Fibroblast of lung (primary cell): ENCODE measurements at places on chromosomes 4 and X. TPM values are rescaled to one million over a fixed set of nuclear protein-coding genes. Genes with fewer than 3 reads are reported as not detected.

DNA sequence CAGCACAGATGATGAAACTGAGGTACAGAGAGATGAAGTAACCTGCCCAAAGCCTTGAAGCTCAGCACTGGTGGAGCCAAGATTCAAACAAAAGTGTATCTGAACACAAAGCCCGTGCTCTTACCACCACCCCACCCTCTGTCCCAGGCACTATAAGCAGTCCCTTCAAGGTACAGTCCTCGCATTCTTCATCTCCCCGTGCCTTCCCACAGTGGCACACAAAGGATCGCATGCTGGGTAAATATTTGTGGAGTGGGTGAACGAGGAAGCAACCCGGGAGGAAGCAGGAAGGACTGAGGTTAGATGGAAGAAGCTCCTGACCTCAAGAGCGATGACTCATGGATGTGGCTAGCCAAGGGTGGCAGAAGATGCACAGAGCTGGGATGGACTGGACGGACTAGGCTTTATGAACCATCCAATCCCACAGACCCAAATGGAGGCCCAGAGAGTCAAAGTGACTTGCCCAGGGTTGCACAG, 18.4 kb downstream of the IQSEC2 start:
- H3K36me3 ChIP-seq = no peaks in the 10 kb centered on the region
- DNase-seq = peak; percentile 66
- H3K4me3 ChIP-seq = no peak overlapping the region

DNA sequence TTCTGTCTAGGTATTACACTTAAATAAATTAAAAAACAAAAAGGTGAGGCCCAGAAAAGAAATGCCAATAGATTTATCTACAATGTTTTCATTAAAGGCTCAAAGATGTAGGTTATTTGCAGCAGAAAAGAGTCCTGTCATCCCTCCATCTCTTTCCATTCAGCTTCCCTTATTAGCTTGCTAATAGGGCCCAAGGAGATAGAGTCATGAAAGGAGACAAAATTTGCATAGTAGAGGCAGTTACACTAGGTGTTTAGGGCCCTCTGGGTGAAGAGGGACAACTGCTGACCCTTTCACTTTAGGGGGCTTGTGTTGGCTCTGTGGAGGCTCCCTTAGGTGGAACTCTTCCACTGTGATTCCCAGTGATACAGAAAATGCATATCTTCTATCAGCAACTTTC, 58.4 kb upstream of the TACR3 start:
- no peaks in the 10 kb centered on the region for H3K4me1 ChIP-seq
- H3K36me3 ChIP-seq = no peaks in the 10 kb centered on the region
- no peak for DNase-seq
- H3K27ac ChIP-seq = no peak overlapping the region

Gene LRP2BP
- 0.51 and 0.66 TPM in 2 replicates for total RNA-seq

DNA sequence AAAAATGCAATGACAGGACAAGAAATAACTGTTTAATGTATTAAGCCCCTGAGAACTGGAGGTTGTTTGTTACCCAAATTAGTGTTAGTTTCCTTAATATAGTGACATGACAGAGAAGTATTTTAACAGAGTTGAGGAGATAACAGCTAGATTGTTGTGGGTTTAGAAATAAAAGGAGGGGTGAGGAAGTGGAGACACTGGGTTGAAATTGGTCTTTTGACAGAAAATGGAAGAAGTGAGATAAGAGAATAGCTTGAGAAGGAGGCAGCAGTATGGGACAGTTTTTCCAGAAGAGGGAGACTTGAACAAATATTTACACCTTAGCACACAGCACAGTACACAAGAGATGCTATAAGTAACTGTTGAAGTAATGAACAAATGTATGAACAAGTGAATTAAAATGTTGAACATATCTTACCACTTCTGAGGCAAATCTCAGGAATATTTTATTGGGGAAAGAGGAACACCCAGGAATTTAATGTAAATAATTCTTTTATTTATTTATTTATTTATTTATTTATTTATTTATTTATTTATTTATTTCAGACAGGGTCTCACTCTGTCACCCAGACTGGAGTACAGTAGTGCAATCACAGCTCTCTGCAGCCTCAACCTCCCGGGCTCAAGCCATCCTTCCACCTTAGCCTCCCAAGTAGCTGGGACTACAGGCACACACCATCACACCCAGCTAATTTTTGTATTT, 58.0 kb upstream of the EGFL6 start:
- no peaks in the 10 kb centered on the region for H3K27me3 ChIP-seq
- H3K36me3 ChIP-seq = no peaks in the 10 kb centered on the region
- no peaks in the 10 kb centered on the region for H3K4me1 ChIP-seq
- no peak overlapping the region for H3K27ac ChIP-seq
- DNase-seq = no peak

DNA sequence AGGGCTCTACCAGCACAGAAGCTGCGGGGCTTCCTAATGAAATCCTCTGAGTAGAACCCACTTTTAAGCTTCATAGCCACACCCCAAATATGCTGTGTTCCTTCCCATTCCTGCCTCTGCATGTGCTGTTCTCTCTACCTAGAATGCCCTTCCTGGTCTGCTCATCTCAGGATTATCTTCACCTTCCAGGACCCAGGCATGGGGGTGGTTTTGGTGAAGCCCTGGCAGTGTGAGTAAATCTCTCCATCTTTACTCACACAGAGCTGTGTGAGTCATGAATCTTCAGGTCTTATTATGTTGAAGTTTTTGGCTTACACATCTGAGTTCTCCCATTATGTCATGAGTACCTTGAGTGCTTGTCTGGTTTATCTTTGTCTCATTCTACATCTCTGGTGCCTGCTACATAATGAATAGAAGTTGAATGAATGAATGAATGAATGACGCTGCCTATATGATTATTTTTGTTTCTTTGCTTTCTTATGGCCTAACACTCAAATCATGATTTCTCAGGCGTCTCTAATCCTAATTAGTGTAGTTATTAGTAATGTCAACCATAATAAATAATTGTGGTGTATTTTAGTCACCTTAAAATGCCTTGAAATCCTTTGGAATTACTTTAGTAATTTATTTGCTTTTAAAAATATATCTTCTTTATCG, 41.9 kb downstream of the HADH start:
- no peak for DNase-seq
- no peak overlapping the region for H3K27ac ChIP-seq
- H3K4me3 ChIP-seq = no peak overlapping the region
- peaks cover 2% of the 10 kb centered on the region for H3K36me3 ChIP-seq
- H3K27me3 ChIP-seq = no peaks in the 10 kb centered on the region
- peaks cover 2% of the 10 kb centered on the region for H3K4me1 ChIP-seq

Gene GPR143
- total RNA-seq = under 0.01 TPM in 1 of 2 replicates, not detected in the other

Gene MAGEA8
- not detected in 2 replicates for total RNA-seq

DNA sequence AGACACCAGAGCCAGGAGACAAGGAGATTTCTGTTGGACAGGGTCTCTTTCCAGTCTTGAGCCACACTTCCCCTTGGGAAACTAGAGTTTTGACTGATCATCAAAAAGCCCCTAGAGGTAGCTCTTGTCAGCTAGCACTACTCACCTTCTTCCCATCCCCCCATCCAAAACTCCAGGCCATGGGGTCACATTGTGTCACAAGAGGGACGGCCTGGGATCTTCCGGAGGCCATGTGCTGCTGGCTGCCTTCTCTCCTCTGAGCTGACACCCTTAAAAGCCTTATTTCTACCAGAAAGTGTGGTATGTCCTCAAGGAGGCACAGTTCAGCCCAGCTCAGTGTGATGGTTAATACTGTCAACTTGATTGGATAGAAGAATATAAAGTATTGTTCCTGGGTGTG, 7.8 kb downstream of the PNMA3 start:
- no peaks in the 10 kb centered on the region for H3K36me3 ChIP-seq
- H3K27me3 ChIP-seq = no peaks in the 10 kb centered on the region
- H3K27ac ChIP-seq = no peak overlapping the region
- no peaks in the 10 kb centered on the region for H3K4me1 ChIP-seq
- no peak for DNase-seq

GRCh38 chrX:130995439-130995838, 62.7 kb upstream of the ARHGAP36 start:
- no peaks in the 10 kb centered on the region for H3K36me3 ChIP-seq
- no peak for DNase-seq
- no peak overlapping the region for H3K27ac ChIP-seq
- H3K4me1 ChIP-seq = no peaks in the 10 kb centered on the region
- H3K27me3 ChIP-seq = no peaks in the 10 kb centered on the region
- H3K4me3 ChIP-seq = no peak overlapping the region

- DNase-seq = no peak
- no peaks in the 10 kb centered on the region for H3K4me1 ChIP-seq
- no peak overlapping the region for H3K27ac ChIP-seq
- no peaks in the 10 kb centered on the region for H3K27me3 ChIP-seq
- H3K36me3 ChIP-seq = no peaks in the 10 kb centered on the region
Measured at GRCh38 chr4:70930530-70931256, 28.5 kb downstream of the MOB1B start.

DNA sequence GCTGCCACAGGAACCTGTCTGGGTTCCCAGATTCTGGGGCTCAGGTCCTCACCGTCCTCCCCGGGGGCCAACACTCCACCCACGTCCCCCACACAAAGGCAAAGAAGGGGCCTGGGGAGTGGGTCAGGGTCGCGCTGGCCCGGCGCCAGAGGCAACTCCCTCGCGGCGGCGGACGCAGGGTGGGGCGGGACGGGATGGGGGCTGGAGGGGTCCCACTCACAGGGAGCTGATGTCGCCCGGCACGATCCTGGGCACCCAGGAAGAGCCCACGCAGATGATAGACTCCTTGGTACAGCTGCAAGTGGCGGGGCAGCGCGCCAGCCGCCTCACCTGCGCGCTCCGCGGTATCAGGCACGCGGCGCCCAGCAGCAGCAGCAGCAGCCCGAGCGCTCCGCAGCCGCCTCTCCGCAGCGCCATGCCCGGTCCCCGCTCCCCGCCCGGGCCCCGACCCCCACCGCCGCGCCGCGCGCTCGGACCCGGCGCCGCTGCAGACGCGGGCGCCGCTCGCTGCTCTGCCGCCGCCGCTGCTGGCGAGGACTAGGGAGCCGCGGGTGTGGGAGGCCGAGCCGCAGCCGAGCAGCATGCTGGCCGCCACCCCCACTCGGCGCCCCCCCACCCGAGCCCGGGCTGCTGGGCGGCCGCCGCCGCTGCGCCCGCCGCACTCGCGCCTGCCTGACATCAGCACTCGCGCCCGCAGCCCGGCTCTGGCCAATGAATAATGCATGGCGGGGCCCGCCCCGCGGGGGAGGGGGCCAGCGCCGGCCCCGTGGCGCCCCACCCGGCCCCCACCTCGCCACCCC, at the start of gene LGI2:
Gene LGI2 (minus strand): TSS at position 670 of the 800 bp plus-strand sequence. CDS start 253 bp downstream, at position 417.
- no peaks in the 10 kb centered on the region for H3K4me1 ChIP-seq
- H3K27ac ChIP-seq = no peak within 1 kb of the TSS
- H3K27me3 ChIP-seq = peaks cover 34% of the 10 kb centered on the region
- peak; percentile 37 for DNase-seq
- no peaks in the 10 kb centered on the region for H3K36me3 ChIP-seq
- H3K4me3 ChIP-seq = no peak within 1 kb of the TSS

- DNase-seq = no peak
- H3K27ac ChIP-seq = no peak overlapping the region
Measured at GRCh38 chr4:181265370-181265769, 977.8 kb upstream of the TENM3 start.

GRCh38 chr4:145679520-145679919, 426 bp upstream of the C4orf51 start:
- DNase-seq = peak; percentile 86
- no peaks in the 10 kb centered on the region for H3K36me3 ChIP-seq
- H3K4me3 ChIP-seq = no peak overlapping the region
- H3K27me3 ChIP-seq = no peaks in the 10 kb centered on the region

DNA sequence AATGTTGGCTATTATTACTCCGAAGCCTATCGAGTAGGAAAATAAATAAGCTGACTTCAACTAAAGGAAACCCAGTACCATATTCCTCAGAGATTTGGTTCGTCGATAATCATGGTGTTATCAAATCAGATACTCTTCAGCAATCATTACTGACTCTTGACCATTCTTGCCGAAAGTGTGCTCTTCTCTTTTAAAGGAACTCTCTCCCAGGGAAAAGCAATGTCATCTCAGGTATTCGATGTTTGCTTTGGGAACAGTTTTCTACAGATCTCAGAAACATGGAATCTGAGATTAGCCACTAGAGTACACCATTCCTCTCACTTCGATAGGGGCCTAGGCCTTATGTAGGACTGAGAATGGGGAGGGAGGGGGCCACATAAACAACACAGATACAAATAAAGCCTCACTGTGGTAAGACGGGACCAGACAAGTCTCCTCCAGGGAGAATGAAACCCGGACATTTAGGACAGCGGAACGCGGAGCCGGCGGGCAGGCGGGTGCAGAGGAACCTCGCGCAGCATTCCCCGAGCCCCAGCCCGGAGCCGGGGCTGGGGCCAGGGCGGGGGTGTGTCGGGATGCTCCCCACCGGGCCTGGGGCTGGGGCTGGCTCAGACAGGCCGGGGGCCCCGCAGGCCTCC, 581 bp downstream of the DNAJB14 start:
- H3K27ac ChIP-seq = peak overlapping the region; percentile 79
- H3K27me3 ChIP-seq = no peaks in the 10 kb centered on the region
- H3K4me1 ChIP-seq = peaks cover 2% of the 10 kb centered on the region
- DNase-seq = peak; percentile 41

Gene MAPK10
- total RNA-seq = 8.0 and 20.0 TPM in 2 replicates

GRCh38 chr4:166594326-166594946, 639.9 kb downstream of the SPOCK3 start:
- no peaks in the 10 kb centered on the region for H3K4me1 ChIP-seq
- DNase-seq = peak; percentile 16
- no peak overlapping the region for H3K4me3 ChIP-seq

DNA sequence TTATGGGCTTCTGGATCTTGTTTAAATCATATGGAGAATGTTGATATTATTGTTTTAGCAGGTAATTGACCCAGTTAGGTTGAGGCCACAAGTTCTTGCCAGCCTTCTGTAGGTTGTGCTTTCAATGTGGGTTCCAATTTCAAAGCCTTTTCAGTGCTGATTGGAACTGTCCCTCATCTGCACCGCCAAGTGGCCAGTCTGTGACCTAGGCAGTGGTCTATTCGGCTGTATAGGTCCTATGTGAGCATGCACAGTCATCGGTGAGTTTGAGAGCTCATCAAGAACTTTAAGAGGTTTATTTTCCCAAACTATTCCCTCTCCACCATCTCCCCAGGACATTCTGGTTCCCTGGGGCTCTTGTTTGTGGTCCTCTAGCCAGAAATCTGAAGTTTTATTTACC, 35.7 kb downstream of the DDX53 start:
- no peak overlapping the region for H3K4me3 ChIP-seq
- no peaks in the 10 kb centered on the region for H3K27me3 ChIP-seq
- no peak overlapping the region for H3K27ac ChIP-seq
- no peaks in the 10 kb centered on the region for H3K4me1 ChIP-seq
- no peak for DNase-seq

- H3K27me3 ChIP-seq = no peaks in the 10 kb centered on the region
- H3K27ac ChIP-seq = peak overlapping the region; percentile 42
- H3K36me3 ChIP-seq = no peaks in the 10 kb centered on the region
- H3K4me3 ChIP-seq = no peak overlapping the region
Measured at GRCh38 chr4:88623097-88623496, 30.8 kb downstream of the HERC3 start.

GRCh38 chr4:73690051-73690738, 50.2 kb upstream of the CXCL8 start:
- H3K36me3 ChIP-seq = no peaks in the 10 kb centered on the region
- H3K4me1 ChIP-seq = no peaks in the 10 kb centered on the region
- no peaks in the 10 kb centered on the region for H3K27me3 ChIP-seq
- peak; percentile 53 for DNase-seq
- H3K4me3 ChIP-seq = no peak overlapping the region

- H3K27ac ChIP-seq = no peak overlapping the region
- no peak for DNase-seq
- H3K27me3 ChIP-seq = peaks cover 7% of the 10 kb centered on the region
- no peaks in the 10 kb centered on the region for H3K36me3 ChIP-seq
Measured at GRCh38 chr4:2064276-2064991, 5.3 kb downstream of the NAT8L start.
